ENCODE measurements at places on chromosomes 12 and 14. TPM values are rescaled to one million over a fixed set of nuclear protein-coding genes. Genes with fewer than 3 reads are reported as not detected.

FMNL3 gene
- 3.2 TPM for polyA plus RNA-seq

SERPINA3 gene
- 45.7 TPM for polyA plus RNA-seq

KLHDC1 gene
- 2.4 TPM for polyA plus RNA-seq

ACACB gene
- polyA plus RNA-seq = 136 TPM

KRT71 gene
- not detected for polyA plus RNA-seq

TM7SF3 gene
- 13.1 TPM for polyA plus RNA-seq

GOLT1B gene
- 39.4 TPM for polyA plus RNA-seq

BRF1 gene
- 13.4 TPM for polyA plus RNA-seq

DNA sequence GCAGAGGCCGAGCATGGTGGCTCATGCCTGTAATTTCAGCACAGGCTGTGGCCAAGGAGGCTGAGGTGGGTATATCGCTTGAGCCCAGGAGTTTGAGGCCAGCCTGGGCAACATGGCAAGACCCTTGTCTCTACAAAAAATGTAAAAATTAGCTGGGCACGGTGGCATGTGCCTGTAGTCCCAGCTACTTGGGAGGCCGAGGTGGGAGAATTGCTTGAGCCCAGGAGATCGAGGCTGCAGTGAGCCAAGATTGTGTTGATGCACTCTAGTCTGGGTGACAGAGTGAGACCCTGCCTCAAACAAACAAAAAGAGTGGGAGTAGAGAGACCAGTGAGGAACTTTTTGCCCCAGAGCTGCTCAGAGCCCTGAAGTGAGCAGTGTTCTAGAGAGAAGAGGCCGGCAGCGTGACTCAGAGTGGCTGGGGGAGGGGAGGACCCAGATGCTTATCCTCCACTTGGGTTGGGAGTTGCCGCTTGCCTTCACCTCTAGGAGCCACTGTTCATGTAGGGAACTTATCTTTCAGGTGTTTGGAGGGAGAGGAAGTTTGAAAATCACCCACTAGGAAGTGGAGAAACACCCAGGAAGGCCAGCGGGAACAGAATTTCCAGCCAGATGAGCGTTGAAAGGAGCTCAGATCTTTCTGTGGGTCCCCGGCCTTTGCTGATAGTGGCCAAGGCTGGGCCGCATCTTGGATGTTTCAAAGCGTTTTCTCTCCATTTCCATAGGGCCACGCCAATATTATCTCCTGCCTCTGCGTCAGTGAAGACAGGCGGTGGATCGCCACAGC lies 15.3 kb downstream of the CFAP251 start:
- DNase-seq = no peak

- DNase-seq = no peak
These were observed 50.6 kb downstream of the FOXA1 start for GRCh38 chr14:37544407-37544806.

- no peak for DNase-seq
These were observed 525.1 kb downstream of the DIO2 start for GRCh38 chr14:79686196-79686595.

DNA sequence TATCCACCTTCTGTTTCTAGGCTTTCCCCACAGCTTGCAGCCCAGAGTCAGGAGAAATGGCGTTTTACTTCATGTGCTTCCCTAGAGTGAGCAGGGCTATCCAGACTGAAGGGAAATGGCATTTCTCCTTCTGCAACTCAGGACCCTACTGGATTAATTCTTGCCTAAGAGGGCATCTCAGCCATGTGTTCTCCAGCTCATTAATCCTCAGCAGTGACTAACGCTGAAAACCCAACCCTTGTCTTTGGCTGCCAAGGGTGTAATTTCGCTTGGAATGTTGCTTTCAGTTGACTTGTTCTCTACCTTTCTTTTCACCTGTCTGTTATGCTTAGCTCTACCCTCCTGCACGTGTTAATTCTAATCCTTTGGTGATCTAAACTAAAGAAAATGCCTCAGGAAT lies 21.0 kb upstream of the EMP1 start:
- DNase-seq = no peak

DNA sequence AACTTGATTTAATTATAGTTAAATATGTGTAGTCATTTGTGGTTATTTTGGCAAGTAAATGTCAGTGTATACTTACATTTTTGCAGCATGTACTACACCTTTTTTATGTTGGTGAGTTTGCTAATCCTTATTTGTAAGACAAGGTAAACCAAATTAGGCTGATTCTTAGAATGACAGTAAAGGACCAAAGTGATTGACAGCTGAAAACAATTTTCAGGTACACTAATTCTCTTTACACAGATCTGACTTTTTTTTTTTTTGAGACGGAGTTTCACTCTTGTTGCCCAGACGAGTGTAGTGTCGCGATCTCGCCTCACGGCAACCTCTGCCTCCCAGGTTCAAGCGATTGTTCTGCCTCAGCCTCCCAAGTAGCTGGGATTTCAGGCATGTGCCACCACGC lies 8.4 kb downstream of the SLC25A3 start:
- no peak for DNase-seq

DNA sequence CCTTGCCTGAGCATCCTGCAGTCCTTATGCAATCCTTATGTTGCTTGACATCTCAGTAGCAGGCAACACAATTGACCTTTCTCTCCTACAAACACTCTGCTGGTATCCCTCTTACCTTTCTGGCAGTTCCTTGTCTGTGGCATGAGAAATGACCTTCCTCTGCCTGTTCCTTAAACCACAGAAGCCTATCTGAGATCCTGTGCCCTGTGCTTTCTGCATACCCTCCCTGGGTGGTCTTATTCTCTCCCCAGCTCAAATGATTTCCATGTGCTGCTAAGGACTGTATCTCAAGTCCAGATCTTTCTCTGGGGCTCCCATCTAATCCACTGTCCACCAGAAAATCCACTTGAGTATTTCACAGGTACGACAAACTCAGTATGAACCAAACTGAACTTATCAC lies 2.0 kb upstream of the ARHGAP9 start:
- DNase-seq = no peak

DNA sequence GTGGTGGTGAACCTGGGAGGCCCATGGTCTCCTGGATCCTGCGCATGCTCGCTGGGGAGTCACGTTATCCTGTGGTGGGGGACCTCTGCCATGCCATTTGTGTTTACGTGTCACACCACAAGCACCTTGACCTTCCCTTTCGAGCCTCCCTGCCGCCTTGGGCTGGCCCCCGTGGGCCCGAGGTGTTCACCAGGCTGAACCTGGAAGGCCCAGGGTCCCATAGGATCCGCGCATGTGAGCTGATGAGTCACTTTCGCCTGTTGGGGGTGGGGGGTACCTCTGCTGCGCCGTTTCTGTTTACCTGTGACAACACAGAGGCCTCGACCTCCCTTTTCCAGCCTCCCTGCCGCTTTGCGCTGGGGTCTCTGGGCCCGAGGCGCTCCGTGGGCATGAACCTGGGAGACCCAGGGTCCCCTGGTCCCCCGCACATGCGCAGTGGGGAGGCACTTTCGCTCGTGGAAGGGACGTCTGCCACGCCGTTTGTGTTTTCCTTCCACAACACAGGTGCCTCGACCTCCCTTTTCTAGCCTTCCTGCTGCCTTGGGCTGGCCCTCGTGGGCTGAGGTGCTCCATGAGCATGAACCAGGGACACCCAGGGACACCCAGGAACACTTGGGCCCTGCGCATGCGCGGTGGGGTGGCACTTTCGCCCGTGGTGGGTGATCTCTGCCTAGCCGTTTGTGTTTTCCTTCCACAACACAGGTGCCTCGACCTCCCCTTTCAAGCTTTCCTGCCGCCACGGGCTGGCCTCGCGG lies 334.1 kb downstream of the ALG10 start:
- no peak for DNase-seq

- no peak for DNase-seq
These were observed 99.9 kb upstream of the RFLNA start for GRCh38 chr12:124194893-124195566.

DNA sequence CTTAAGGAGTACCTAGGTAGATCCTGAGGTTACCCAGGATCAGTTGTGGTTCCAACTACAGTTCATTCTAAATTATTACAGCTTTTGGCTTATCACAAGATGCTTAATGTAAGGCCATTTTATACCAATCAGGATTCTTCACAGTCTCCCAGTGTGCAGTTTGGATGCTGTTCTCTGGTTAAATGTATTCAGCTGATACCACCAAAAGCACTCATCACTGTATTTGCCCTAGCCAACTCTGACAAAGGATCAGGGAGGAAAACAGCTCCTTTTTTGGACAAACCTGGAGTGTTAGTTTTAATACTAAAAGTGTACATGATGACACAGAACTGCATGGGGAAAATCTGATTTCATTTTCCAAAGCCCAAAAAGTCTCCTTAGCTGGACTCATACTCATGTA lies 19.5 kb downstream of the DMAC2L start:
- DNase-seq = no peak

DNA sequence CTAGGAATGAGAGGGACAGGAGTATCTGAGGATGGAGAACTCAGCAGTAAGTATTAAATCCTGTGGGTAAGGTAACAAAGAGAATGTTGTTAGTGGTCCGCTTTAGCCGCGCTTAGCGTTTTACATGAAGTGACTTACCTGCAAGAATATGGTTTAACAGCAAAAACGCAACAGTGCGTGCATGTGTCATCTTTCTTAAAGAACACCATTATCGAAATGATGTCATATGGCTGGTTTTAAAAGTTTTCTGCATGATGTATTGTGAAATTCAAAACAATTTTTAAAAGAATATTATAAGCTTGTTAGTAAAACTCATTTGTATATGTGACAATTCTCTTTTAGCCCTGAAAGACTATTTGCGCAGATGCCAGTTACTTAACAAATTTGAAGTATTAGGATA lies 1.7 kb downstream of the LEMD3 start:
- no peak for DNase-seq

DNA sequence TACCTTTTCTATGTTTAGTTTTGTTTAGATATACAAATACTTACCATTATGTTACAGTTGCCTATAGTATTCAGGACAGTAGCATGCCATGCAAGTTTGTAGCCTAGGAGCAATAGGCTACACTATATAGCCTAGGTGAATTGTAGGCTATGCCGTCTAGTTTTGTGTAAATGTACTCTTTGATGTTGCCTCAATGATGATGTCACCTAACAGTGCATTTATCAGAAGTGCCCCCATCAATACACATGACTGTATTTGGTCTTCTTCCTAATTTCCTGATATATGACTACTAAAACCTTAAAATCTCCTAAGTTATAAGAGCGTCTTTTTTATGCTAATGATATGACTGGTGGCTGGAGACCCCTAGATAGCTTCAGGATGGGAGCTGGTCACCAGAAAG lies 394.4 kb upstream of the STXBP6 start:
- DNase-seq = no peak

GRCh38 chr12:12562016-12562483 lies 613 bp downstream of the DUSP16 start:
- DNase-seq = peak; percentile 60

DNA sequence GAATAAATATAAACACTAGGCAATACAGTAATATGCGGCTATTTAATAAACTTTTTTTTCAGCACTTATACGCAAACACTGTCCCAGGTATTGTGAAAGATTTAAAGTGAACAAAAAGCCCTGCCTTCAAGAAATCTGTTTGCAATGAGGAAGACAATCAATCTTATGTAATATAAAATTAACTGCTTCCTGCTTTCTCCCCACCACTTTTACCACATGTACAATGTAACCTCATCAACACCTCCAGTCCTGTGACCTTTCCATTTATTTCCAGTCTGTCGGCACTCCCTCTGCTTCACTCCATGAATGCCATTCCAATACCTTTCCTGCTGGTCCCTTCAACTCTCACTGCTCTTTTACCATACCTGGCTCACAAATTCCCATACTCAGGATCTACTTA lies 10.5 kb downstream of the SNX6 start:
- DNase-seq = no peak

DNA sequence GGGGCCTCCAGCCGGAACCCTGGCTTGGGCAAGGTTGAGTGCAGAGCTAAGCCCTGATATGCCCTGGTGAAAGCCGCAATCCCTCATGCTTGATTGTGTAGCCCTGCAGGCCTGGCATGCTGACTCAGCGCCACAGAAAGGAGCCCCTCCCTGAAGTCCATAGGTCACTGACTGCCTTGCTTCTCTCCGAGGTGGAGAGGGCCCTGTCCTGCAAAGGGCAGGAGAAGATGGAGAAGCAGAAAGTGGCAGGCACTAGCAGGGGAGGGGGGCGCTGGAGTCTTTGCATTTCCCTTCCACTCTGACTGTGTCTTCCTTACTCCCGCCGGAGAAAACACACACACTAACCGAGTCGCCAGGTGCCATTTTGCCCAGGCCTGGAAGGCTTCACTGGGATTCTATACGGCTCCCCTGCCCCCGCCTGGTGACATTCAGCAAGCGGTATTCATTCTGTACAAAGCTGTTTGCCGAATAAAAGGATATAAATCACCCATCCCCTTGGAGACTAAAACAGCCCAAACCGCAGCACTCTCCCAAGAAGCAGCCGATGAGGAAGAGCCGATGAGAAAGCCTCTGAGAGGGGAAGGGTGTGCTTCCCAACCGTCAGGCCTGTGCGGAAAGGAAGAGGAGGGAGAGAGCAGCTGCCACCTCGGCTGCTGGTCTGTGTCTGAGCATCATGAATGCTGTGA lies 69.8 kb downstream of the SLC6A12 start:
- no peak for DNase-seq

DNA sequence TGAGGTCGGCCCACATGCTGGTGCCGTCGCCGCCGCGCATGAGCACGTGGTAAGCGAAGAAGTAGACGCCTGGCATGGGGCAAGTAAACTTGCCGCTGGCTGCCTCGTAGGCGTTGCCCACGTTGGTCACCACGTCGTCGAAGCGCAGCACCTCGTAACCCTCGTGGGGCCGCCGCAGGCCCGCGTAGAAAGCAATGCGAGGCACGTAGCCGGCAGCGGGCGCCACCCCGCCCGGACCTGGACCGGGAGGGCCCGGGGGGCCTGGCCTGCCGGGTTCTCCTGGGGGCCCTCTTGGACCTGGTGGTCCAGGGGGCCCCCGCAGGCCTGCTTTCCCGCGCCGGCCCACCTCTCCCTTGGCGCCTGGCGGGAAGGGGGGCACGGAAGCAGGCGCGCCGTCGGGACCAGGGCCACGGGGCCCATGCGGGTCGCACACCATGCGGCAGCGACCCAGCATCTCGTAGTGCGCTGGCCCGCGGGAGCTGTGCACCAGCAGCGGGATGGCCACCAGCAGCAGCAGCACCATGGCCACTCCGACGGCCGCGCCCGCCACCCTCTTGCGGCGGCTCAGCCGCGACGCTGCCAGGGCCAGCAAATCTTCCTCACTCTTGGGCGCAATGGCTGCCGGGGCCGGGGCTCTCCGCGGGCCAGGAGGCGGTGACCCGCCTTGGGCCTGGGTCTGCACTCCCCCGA lies 888 bp downstream of the C1QL4 start:
- DNase-seq = no peak

DNA sequence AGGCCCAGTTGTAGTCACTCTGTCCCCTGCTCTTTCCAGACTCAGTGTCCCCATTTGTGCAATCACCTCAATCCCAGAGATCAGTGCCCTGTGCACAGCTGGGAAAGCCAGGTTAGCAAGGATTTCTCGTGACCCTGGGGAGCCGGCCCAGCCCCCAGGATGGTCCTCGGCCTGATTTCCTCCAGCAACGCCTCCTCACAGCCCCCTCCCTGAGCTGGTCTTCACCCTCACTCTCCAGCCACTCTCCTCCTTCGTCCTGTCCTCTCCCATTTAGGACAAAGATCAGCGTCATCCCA lies 194.8 kb upstream of the C14orf180 start:
- no peak for DNase-seq

DNA sequence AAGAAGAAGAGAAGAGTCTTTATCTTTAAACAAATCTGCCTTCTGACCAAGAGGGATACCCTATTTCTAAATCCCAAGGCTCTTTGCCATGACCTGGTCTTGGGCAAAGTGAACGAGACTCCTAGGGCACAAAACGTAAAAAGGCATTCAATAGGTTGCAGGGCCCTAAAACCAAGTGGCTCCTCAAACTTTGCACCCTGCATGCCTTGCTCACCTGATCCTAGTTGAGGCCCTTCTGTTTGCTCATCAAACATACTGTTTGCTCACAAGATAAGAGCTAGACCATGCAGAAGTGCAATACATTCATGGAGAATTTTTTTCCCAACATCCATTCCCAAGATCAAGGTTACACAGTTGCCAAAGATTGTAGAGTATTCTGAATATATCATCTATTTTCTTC lies 7.9 kb upstream of the PRH1 start:
- DNase-seq = no peak
